ENCODE measurements at places on chromosomes 12 and 14.

- DNase-seq = no peak
These were observed 4.6 kb upstream of the OTUB2 start for GRCh38 chr14:94021416-94022157.

GRCh38 chr14:104268725-104269436, 130.5 kb downstream of the KIF26A start:
- DNase-seq = no peak

DNA sequence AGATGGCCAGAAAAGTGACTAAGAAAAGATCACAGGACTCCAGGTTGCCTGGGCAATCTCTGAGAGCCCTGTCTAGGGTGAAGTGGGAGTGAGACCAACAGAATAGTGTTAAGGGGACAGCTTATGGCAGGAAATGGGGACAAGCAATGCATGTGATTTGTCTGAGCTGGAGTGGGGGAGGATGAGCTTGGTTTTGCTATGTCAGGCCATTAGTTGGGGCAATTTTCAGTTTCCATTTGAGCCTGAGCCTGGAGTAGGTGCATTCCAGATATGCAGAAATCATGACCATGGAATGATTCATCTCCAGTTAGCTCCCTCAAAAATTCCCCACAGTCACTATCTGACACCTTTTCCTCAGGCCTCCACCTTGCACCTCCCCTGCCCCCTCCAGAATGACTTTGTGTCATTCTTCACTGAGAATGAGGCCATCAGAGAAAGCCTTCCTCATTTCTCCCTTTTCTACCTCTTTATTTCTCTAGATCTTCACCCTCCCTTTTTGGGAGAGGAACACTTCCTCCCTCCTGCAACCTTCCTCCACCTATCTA, 150.9 kb upstream of the PLEKHG7 start:
- DNase-seq = no peak

DNA sequence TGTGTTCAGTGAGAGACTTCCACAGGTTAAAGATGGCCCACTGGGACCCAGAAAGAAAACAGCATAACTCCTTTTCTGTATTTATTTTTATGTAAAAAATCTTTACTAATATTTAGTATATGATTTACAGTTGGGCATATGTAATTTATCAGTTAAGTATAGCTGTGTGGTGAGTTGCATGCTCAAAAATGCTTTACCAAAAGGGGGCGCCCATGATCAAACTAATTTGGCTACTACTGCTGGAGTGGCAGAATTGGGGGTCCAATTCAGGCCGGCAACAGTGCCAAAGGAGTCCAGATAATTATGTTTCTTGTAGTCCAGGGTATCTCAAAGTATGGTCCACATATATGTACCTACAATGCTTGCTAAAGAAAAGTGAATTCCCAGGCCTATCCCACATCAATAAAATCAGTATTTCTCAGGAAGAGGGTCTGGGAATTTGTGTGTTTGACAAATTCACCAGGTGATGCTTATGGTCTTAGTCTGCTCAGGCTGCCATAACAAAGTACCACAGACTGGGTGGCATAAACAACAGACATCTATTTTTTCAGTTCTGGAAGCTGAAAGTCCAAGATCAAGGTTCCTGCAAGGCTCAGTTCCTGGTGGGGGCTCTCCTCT, 152.0 kb downstream of the KTN1 start:
- DNase-seq = no peak

- DNase-seq = no peak
These were observed 117.6 kb downstream of the SLC25A47 start for GRCh38 chr14:100440758-100441203.

DNA sequence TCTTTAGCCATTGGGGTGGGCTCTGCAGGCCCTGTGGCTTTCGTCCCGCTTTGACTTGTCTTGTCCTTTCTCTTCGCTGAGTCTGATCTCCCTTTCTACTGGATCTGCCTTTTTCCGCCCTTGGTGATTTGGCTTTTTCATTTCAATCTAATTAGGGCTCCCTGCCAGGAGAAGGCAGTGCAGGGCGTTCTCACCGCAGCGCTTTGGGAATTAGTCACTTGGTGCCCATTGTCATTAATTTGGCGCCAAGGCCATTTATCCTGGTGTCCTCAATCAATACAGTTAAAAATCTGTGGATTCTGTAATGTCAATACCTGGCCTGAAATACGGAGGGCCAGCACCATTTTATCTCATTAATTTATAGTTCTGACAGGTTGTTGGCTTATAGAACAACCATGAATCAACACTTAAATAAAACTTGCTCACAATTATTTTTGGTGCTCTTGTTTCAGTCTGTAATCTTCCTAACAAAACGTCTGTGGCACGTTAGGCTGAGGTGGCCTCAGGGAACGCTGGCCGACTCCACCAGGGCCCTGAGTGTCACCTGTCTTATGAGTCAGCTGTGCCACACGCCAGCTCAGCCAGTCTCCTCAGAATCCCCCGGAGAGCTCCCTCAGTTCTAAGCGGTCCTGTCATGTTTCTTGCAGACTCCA, 115.7 kb downstream of the BEGAIN start:
- DNase-seq = no peak

DNA sequence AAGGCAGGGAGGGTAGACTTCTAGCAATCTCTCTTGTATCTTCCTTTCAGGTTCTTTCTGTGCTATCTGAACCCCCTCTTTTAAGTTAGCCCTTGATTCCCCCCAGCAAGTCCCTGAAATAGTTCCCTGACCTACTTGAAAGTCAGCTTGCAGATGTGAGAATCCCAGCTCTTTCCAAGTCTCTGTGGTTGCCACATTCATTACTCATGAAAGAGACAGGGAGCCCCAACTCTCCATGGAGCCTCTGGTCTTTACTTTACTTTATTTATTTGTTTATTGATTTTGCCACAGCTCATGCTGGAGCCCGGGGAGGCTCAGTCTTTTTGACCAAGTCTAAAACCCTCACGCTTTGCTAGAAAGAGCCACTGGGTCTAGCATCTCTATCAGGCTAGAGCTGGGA, 193.6 kb upstream of the FAR2 start:
- no peak for DNase-seq

- peak; percentile 31 for DNase-seq
These were observed 227.3 kb downstream of the KTN1 start for GRCh38 chr14:55807053-55807880.

GRCh38 chr12:115470977-115471376, 787.0 kb upstream of the TBX3 start:
- no peak for DNase-seq

DNA sequence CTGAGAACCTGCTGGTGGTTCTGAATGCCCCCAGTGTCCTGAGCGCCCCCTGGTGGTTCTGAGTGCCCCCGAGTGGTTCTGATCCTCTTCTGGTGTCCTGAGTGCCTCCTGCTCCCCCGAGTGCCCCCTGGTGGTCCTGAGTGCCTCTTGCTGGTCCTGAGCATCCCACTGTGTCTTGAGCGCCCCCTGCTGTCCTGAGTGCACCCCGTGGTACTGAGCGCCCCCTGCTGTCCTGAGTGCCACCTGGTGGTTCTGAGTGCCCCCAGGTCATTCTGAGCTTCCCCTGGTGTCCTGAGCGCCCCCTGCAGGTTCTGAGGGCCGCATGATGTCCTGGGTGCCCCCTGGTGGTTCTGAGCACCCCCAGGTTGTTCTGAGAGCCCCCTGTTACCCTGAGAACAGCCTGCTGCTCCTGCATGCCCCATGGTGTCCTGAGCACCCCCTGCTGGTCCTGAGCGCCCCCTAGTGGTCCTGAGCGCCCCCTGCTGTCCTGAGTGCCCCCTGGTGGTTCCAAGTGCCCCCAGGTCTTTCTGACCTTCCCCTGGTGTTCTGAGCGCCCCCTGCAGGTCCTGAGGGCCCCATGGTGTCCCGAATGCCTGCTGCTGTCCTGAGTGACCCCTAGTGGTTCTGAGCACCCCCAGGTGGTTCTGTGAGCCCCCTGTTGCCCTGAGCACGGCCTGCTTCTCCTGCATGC, 1165.4 kb downstream of the TMEM121 start:
- no peak for DNase-seq

DNA sequence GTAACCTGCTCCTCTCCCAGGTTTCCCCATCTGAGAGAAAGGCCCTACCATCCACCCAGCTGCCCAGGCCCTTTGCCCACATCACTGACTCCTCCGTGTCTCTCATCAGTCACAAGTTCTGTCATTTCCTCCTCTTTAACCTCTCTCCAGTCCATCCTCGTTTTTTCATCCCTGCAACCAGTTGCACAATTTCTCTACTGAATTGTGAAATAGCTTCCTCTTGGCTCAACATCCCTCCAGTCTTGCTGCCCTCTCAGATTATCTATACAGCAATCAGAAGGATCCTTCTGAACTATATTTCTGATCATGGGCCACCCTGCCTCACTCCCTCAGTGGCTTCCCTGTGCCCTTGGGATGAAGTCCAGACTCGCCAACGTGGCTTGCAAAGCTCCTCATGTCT, 6.8 kb downstream of the FAM161B start:
- no peak for DNase-seq

GRCh38 chr12:71186571-71187288, 28.9 kb upstream of the TSPAN8 start:
- DNase-seq = no peak

DNA sequence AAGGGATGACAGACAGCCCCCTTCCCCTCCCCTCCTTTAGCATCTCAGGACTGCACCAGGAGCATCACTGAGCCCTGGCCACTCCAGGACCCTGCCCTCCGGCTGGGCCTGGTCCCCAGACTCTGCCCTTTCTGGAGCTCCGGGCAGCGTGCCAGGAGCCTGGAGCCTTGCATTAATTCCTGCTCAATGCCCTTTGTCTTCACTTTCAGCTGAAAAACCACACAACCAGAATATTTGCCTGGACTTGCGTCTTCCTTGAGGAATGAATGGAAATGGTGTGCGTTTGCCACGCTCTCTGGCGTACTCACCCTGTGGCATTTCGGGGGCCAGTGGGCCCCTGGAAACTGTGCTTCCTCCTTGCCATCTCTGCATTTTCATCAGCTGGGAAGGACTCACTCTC, 8.5 kb upstream of the RFLNA start:
- DNase-seq = no peak

DNA sequence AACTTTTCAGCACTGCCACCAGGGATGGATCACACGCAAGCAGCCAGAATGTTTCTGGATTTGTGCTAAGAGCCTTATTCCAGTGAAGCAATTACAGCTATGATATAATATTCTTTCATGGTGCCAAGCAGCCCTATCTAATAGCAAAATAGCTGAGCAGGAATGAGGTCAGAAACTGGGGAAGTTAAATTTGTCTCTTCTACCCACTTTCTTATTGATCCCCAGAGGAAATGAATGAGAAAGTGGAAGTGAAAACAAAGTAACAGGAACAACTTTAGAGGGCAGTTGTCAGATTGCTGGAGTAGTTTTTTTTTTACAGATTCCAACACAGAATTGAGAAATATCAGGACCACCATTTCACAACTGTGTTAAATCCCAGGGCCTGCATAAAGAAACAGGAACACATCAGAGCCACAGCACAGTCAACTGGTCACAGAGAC, 44.8 kb downstream of the GCH1 start:
- no peak for DNase-seq

DNA sequence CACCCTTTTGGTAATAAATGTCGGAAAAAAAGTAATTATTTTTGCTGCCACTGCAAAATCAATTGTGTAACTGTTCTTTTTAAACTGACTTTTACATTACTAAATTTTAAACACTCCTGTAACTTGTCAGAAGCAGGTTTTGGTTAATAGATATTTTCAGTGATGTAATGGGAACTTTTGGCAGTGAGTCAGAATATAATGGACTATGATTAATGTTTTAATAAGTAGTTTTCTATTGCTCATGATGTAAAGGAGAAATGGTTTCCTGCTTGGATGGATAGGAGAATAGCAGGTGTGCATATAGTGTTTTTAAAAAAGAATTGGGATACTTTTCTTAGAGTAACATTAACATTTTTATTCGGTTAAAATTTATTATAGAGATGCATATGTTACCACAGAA, 58.8 kb downstream of the TRMT5 start:
- DNase-seq = no peak

DNA sequence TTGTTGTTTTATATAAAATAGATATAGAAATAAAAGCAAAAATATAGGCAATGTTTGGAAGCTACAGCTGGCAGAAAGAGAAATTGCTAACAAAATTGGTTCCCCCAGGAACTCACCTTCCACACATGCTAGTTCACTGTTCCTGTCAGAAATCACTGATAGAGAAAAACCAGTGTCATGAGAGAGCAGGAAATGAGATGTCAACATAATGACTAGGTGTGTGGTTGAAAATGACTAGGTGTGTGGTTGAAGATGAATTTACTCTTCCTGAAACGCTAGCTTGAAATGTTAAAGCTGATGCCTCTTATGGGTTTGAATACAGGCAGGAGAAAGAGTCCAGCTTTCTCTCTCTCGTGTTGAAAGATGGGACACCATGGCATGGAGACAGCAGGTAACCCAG, 216.3 kb downstream of the C12orf42 start:
- no peak for DNase-seq

Data from thoracic aorta (tissue), 2 donors.